Stimulated activated CD8-positive, alpha-beta memory T cell treated with anti-CD3 and anti-CD28 coated beads, Interleukin-4, amount 100 ng/mL, for 1 hour (primary cell): ENCODE measurements at places on chromosomes 4 and X.

DNA sequence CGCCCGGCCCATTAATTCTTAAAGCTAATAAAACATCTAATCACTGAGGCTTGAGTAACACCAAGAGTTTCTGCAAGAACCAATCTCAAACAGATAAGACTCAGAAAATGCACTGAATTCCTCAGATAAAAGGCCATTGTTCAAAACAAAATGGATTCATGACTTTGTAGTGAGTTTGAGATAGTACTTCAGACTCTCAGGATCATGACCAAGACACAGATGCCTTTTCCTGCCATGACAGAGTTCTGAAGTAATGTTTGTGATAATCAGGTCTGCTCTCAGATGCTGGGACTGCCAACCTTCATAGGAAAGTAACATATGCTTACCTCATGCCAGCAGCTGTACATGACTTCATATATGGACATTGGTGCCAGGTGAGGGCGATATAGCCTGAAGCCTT is 54.6 kb downstream of the NIPAL1 start:
- no peak for DNase-seq

- DNase-seq: no peak
Measured at GRCh38 chr4:102338405-102338804, 6.9 kb downstream of the SLC39A8 start.

GRCh38 chr4:138838251-138838650 is 177.3 kb upstream of the NOCT start:
- DNase-seq: no peak

DNA sequence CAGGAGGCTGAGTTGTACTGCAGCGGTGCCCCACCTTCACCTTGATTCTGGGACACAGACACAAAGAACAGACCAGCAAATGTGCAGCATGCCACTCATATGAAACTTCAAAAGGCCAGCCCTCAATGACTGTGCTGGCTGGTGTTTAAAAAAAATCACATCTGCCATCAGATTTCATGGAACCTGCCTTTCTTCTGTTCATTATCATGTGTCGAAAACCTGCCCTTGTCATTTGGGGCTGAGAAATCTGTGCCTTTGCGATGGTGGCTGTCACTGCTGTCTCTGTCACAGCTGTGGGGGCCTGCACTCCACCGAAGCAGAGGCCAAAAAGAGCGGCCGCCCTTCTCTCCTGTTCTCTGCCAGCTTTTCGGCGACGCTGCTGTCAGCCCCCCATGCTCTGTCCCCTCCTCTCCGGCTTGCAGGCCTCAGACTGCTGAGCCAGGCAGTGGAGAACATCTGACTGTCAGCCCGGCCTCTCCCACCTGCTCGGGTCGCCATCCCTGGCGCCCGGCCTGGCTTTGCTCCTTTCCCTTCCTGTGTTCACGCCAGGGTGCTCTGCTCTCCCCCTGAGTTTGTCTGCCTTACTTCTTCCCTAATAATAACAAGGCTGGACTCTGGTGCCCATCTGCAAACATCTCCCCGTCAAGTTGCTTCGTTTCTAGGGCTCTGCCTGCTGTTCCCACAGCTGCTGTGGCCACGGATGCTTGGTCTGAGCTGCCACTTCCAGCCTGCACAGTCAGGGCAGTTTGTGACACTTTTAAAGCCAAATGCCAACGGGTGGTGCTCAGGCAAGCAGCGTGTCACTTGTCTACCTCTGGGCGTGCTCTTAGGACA is 355.2 kb downstream of the UNC5C start:
- DNase-seq: no peak

DNA sequence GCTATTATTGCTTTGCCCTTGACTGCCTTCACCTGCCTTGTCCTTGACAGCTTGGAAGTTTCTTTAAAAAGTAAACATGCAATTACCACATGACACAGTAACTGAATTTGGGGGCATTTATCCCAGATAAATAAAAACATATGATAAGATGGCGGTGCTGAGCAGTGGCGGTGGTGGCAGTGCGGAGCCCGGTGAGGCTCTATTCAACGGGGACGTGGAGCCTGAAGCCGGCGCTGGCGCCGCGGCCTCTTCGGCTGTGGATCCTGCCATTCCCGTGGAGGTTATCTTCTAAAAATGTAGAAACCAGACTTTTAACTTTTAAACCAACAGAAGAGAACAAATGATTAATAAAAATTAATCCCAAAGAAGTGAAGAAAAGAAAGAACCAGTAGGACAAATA is 59.7 kb upstream of the ZDHHC15 start:
- DNase-seq: no peak

DNA sequence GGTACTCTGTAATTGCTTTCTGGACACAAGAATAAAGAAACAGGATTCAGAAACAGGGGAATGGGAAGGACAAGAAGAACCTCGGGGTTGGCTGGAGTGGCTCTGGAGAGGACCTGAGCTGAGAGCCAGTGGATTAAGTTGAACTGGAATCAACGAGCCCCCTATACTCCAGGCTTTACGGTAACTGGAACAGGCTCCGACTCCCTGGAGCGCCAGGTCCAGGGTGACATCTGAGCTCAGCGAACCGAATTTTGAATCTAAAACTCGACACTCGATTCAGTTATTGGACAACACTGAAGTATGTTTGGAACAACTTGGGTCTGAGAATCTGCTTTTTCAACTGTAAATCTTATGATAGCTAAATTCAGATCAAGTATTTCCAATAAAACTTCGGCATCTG is 23.9 kb downstream of the HMX1 start:
- DNase-seq: no peak

- no peak for DNase-seq
Measured at GRCh38 chr4:40721730-40722171, 28.0 kb upstream of the NSUN7 start.

- no peak for DNase-seq
Measured at GRCh38 chr4:60482921-60483351, 717.2 kb upstream of the ADGRL3 start.
